ENCODE measurements at places on chromosomes 16 and 17.

DNA sequence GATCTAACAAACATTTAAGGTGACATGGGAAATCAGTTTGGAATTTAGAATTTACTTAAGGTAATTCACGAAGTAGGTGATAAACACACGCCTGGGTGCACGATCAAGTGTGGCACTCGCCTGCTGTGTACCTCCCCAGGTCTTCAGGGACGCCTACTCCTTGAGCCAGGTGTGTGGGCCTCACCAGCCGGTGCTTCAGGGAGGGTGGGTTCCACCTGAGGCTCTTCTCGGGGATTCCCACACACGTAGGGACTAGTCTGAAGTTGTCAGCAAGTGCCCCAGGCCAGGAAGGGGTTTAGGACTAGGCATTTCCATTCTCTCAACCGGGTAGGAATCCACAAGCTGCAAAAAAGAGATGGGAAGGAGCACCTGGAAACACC lies 9.8 kb upstream of the NAT9 start:
- DNase-seq = no peak

- DNase-seq = no peak
Measured at GRCh38 chr16:19162085-19162484, 6.0 kb upstream of the SYT17 start.

- DNase-seq = no peak
Measured at GRCh38 chr17:7186241-7186640, 7.1 kb upstream of the ASGR1 start.

GRCh38 chr17:45261577-45262515 lies at the start of gene SPATA32:
Gene SPATA32 (minus strand): TSS chr17:45262094. CDS start chr17:45262016, 78 bp downstream.
- DNase-seq = no peak

- no peak for DNase-seq
Measured at GRCh38 chr17:4438162-4438944, 4.6 kb downstream of the SPNS3 start.

DNA sequence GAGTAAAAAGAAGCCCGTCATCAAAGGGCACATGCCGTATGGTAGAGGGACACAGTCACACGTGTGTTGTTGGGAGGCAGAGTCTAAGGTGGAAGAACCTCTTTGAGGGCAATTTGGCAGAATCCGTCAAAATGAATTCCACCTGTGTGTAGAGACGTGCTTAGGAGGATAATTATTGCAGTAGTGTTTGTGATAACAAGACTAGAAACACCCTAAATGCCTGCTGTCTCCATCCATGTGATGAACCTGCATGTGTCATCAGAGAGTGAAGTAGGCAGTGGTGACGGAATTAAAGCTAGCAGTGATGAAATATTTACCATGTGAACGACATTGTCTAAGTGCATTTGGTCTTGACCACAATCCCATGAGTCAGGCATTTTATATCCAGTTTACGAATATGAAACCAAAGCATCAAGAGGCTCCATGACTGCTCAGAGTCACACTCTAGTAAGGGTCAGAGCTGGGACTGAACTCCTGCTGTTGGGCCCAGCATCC lies 61.3 kb upstream of the ADORA2B start:
- DNase-seq = peak; percentile 30

- no peak for DNase-seq
Measured at GRCh38 chr16:49811644-49812334, 44.1 kb downstream of the ZNF423 start.

DNA sequence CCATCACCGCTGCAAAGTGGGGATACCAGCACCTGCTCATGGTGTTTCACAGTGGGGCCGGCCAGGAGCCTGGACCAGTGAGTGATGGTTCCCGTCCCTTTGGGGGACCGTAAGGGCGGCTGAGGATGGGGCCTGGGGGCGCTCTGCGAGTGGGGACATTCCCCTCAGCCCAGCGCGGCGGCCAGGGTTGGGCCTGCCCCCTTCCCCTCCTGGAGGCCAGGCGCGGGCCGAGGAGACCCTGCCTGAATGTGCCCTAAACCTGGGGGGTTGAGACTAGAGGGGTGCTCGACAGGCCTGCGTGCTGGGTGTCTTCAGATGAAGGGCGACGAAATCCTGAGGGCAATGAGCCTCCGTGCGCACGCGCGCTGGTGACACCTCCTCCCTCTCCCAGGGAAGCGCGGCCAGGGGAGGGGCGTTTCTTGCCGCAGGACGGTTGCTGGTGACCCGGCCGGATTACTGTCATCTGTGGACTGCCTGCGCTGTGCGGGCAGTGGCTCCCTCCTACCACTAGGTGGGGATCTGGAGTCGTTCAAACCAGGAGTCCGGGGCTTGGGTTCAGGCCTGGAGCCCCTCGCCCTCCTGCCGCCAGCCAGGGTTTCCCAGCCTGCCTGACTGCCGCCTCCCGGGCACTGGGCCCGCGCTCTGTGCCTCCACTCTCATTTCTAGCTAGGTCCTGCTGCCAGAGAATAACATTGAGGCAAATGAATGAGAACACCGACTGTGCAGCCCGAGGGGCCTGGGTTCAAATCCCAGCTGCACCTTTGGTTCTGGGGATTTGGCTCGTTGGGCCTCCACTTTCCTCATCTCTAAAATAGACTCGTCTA lies 17.1 kb downstream of the TBX2 start:
- peak; percentile 73 for DNase-seq

DNA sequence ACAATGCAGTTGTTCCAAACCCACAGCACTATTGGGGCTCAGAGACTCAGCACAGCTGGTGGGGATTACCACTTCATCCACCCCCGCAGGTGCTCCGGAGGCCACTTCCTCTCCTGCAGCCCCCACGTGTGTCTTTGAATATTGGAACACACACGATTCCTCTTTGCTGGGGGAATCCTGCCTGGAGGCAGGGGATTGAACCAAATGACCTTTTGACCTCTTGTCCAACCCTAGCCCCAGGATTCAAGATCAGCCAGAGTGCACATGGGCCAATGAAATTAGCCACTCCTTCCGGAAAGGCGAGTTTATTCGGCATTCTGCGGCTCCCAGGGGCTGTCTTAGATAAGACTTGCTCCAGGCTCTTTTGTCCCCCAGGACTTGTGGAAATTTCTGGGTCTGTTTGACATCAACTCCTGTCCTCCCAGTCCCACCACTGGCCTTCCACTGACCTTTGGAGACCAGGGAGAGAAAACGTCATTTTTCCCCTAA lies 350.2 kb downstream of the FOXL1 start:
- DNase-seq = no peak

GRCh38 chr16:18055411-18055916 lies 281.1 kb downstream of the NPIPA8 start:
- no peak for DNase-seq

DNA sequence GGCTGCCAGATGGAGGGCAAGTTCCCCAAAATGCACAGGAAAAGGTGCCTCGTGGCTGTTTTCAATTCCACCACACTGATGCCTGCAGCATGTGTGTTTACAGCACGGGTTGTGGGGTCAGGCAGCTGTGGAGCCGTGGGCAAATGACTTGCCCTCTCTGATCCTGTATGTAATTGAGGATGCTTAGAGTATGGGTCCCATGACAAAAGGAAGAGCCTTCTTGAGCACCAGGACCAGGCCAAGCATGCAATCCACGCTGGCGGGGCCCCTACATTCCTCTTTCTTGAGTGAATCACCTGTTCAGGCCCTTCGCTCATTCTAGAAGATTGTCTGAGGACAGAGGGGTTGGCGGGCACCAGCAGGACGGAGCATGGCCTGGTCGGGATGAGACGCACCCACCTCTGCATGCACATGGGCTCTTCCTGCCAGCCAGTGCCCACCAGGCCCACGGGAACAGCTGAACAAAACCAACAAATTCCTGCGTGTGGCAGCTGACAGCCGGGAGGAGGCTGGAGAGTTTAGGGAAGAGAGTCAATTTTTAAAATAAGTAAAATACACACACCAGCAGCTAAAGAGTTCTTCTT lies 1.4 kb upstream of the CTRB2 start:
- no peak for DNase-seq

GRCh38 chr16:17375461-17376304 lies 95.1 kb downstream of the XYLT1 start:
- no peak for DNase-seq

DNA sequence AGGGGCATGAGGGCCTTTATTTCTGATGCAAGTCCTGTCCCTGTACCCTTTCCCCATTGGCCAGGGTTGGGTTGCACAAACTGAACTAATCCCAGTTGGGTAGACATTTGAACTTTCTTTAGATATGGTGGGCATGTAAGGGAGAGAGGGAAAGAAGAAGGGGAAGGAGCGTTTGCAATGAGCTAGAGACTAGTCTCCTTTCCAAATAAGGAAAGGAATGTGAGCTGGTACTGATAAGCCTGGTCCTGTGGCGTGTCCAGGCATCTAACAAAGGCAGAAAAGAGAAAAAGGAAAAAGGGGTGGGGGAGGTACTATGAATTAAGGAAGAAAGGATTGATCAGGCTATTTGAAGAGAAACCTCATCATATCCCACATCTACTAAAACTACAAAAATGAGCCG lies 20.3 kb downstream of the CHMP6 start:
- DNase-seq = no peak

DNA sequence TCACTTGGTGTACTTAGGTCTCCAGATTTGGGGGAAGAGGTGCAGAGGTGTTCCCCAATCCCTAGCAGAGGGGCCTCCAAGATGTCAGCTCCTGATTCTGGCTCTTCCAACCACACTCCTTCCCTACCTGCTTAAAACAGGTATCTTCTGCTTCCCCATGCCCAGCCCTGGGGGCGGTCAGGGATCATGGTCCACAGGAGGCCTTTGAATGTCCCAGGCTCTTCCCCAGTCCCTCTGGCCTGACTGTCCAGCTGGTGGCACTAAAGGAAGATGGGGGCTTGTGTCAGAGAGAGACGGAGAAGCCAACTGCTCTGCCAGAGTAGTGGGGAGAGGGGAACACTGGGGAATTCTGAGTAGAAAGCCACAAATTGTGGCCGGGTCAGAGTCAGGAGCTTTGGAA lies 3.8 kb downstream of the ARL4D start:
- DNase-seq = no peak

DNA sequence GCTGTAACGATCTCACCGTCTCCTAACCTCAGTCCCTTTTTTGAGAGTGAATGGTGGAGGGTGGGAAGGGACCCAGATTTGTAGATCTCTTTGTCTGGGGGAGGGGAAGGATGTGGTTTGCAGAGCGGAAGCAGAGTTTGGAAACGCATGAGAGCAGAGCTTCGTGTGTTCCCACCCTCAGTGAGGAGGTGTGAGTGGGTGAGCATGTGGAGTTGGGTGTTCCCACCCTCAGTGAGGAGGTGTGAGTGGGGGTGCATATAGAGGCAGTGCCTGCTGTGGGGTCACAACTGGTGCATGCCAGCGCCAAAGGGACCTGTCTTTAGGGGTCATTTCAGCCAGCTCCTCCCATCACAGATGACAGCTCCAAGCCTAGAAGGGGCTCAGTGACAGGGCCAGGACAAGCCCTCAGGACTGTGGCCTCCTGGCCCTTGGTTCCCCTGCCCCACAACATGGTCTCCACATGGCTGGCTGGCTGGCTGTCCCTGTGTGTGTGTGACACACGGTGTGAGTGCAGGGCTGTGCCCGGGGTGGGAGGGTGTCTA lies 1.8 kb upstream of the CISD3 start:
- no peak for DNase-seq

DNA sequence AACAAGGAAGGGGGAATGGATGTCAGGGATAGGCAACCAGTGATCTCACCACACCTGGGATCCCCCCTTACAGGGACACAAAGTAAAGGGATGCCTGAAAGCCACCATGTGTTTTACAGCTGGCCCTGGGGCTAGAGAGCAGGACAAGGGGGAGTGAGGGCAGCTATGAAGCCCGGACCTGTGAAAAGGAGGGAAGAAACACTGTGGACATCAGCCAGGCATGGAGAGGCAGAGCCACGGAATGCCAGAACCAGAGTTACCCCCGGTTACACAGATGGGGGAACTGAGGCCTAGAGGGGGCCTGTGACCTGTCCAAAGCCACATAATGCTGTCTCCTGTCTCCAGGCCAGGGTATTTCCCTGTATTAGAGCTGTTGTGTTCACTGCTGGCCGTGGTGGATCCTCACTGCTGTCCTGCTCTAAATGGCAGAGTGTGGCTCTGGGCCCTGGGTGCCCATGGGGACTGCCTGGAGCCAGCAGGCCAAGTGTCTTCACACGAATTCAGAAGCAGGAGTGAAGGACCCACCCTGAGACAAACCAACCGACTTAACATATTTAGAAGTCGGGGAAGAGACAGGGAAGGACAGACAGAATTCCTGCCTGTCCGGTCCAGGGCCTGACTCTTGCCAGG lies 29.7 kb upstream of the ITGA3 start:
- no peak for DNase-seq

- DNase-seq = peak; percentile 12
Measured at GRCh38 chr17:68102318-68102758, 66.8 kb downstream of the KPNA2 start.

GRCh38 chr17:79746889-79747507 lies 16.3 kb downstream of the ENPP7 start:
- DNase-seq = no peak

GRCh38 chr17:68694791-68695485 lies 93.8 kb upstream of the FAM20A start:
- no peak for DNase-seq

DNA sequence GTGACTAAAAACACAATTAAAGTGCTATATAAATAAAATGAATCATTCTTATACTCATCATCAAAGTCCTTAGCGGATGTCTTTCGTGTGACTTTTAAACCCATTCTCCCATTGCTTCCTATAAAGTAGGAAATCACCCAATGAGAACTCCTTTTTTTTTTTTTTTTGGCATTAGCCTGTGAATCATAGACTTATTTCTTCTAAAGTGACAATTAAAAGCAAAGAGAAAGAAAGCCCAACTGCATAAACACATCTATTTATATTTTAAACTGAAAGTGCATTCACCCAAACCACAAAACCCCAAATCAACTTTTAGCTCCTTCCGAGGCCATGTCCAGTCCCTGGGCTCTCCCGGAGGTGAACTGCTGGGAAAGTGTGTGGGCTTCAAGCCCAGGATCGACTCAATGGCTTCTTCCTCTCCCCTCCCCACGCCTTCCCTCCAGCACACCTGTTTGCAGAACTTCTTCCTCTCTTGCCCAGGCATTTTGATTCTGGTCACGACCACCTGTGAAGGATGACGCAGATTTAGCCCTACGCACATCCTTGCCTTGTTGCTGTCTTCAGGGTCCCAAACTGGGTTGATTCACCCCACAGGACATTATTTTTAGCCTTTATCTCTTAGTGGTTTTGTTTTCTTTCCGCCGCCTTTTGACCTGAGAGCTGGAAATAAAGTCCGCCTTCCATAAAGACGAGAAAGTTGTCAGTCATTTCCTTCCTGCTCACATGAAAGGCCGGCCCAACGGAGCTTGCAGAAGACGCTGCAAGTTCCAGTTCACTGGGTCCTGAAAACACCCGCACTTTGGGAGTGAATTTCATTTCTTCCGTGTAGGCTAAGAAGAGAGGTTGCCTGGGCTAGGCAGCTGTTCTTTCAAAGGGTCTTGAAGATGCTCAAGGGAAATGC lies 166.8 kb downstream of the MAP2K6 start:
- no peak for DNase-seq

DNA sequence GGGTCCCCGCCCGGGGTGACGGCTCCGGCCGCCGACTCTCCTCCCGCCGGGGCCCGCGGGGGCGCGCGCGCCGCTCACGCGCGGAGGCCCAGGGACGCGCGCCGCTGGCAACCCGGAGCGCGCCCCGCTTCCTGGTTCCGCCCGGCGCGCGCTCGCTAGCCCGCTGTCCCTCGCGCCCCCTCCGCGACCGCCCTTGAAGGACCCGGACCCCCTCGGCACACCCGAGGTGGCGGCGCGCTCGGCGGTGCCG lies at the start of gene STAT5B:
Gene STAT5B, minus strand, starts transcription at position 33 of the 250 bp plus-strand sequence. CDS start 44,264 bp downstream, outside the sequence.
- DNase-seq = peak; percentile 85
